ENCODE measurements at places on chromosomes 3 and 15.

GRCh38 chr15:29682361-29682760 is 139.9 kb downstream of the TJP1 start:
- DNase-seq, result no peak

DNA sequence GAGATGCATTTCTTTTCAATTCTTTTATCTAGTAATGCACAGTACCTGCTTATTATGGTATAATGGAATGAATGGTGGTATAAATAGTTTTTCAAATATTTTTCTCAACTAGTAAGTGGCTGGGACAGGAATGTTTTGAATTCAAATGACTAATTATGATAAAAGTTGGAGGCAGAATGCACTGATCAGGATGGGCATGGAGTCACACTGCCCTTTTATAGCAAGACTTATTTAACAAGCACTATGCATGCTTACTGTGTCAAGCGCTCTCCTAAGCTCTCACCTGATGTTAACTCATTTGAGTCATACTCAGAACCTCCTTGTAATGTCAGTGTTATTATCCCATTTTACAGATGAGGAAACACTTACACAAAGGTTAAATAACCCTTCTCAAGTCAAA is 221.8 kb downstream of the FEZF2 start:
- DNase-seq, result no peak

GRCh38 chr3:67048715-67049074 is 50.6 kb downstream of the KBTBD8 start:
- DNase-seq, result no peak

DNA sequence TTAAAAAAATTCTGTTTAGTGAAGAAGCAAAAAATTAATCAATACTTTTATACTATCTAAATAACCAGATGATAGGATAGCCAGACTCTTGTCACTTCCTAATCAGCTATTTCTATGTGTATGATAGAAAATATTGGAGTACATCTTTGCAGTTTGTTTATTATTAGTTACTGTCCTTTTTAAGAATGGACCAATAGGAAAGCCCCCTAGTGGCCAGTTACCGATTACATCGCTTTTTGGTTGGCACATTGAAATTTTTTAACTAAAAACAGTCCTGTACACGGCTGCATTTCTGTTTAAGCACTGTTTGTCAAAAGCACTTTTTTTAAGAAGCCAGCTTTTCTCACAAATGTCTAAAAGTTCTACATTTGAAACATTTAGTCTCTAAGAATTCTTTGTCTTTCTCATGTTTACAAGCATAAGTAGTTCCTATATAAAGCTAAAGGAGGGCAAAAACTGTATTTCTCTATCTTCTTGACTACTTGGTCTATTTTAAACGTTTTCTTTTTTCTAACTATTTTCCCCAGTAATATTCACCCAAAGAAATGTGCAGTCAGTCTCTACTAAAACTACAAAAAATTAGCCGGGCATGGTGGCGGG is 253.2 kb upstream of the LRTM1 start:
- DNase-seq, result peak; percentile 6

GRCh38 chr3:123799544-123800361 is 84.4 kb downstream of the MYLK start:
- no peak for DNase-seq

- DNase-seq, result no peak
These were observed 96.9 kb downstream of the LINGO1 start for GRCh38 chr15:77535845-77536244.

DNA sequence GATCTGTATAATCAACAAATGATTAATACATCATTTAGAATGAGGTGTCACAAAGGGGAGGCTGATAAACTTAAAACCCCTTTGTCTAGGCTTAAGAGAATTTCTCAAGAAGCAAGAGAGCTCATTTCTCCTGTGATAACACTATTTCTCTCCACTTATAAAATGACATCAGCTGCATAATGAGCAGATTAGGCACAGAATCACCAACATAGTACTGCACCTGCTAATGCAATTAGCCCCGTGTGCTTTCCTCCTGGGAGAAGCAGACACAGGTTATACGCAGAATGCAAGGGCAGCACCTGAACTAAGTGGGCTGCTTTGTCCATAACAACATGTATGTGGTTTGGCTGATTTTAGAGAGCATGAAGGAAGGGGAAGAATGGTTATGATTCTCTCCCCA is 515.3 kb upstream of the CFAP20DC start:
- no peak for DNase-seq

DNA sequence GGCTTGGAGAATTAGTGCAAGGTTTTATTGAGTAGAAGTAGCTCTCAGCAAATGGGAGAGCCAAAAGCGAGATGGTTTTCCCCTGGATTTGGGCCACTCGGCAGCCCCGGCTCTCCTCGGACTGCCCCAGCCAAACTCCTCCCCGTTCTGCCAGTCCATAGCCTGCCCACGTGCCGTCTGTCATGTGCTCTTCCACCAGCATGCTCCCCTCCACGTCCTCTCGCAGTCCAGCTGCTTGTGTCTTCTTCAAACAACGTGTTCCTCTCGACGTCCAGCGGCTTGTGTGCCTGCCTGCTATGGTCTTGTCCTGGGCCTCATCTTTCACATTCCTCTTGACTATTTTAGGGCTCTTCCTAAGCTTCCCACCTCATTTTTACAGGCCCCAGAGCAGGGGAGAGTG is 16.7 kb upstream of the SECISBP2L start:
- no peak for DNase-seq

DNA sequence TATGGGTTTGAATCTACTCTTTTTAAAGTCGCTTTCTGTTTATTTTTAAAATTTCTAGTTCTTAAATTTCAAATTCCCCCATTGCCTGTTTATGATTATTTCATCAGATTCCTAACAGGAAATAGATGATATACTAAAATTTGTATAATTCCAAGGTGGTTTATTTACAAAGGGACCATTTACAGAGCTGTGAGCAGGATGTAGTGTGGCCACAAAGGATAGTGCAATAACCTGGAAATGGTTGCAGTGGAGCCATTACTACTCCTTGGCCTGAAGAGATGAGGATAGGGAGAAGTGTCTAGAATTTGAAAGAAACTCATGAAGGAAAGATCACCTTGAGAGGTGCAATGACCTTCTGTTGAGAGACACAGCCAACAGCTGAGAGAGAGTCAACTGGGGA is 58.5 kb upstream of the AP4E1 start:
- DNase-seq, result no peak

DNA sequence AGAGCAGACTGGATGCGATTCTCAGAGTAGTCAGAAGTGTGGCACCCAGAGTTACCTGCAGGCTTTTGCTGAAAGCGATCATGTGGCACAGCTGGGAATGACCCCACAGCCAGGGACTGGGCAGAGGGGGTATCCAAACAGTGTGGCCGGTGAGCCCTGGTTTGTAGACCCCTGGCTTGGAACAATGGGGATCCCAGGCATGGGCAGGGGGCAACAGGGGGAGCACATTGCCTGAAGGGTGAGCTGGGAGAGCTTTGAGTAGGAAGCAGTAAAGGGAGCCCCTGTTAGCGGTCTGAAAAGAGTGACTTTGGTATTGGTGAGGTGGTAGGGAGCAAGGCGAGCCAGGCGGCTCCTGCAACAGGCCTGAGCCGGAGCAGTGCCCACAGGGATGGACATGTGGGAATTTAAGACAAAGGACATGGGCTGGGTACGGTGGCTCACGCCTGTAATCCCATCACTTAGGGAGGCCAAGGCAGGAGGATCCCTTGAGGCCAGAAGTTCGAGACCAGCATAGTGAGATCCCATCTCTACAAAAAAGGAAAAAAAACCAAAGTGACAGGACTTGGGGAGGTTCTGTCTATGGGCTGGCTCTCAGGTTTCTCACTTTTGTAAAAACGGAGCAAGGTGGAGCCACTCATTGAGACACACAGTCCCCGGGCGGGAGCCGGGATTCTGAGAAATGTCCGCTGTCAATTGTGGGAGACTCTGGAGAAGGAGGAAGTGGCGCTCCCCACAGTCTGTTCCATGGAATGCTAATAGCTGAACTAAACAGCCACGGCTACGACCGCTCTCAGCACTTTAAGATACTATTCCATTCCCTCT is 223.8 kb upstream of the LYSMD4 start:
- no peak for DNase-seq

DNA sequence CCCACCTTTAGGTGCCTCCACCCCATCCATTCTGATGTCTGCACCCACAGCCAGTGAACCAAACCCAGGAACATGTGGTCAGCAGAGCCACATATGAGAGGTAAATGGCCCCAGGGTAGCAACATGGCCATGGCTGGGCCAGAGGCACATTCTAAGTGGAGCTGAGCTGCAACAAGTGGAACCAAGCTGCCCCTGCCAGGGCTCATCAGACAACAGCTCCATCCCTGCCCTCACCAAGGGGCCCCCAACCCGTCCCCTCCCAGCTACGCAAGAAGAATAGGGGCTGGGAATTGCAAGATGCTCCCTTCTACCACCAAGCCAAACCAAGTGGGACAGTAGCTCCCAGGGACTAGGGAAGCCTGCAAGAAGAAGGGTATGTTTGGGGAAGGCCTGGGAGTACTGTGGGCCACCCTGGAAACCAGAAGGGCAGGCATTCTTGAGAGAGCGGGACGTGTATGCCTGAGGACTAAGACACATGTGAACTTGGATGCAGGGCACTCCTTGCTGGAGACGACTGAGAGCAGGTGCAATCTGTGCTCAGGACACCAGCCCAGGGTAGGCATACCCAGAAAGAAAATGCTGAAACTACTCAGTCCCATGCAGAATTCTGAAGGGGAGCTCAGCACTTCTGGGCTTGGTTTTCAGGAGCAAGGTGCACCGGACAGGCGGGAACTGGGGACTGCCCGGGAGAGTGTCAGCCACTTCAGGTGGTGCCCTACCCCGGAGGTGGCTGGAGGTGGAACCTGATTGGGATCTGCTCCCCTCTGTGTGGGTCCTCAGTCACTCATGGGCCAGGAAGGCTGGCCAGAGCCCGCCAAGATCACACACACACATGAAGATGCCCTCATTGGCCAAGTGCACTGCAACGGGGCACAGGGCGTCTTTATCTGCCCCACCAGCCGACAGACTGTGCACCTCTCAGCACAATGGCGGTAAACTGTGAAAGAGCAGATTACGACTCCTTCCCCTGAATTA is 9.5 kb downstream of the MYL3 start:
- no peak for DNase-seq

GRCh38 chr3:187186801-187187421 is 10.4 kb upstream of the RTP1 start:
- no peak for DNase-seq

GRCh38 chr3:65827076-65827475 is 211.6 kb downstream of the MAGI1 start:
- DNase-seq, result no peak

- DNase-seq, result no peak
These were observed 20.6 kb downstream of the SNTN start for GRCh38 chr3:63673111-63673510.

DNA sequence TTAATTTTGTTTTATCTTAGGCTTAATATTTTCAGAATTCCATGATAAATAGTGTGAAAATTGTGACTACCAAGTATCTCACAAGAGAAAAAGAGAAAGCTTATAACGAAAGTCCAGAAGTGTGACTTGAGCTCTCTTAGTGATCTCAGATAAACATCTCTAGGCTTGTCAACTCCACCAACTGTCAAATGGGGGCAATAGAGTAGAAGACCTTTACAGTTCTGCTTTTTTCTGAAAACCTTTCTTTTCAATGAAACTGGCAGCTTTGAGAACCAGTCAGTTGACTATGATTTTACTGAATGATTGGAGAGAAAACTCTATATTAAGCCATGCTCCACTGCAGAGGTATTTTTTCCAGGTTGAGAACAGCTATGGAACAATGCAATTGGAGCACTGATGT is 119.2 kb upstream of the TP63 start:
- no peak for DNase-seq

DNA sequence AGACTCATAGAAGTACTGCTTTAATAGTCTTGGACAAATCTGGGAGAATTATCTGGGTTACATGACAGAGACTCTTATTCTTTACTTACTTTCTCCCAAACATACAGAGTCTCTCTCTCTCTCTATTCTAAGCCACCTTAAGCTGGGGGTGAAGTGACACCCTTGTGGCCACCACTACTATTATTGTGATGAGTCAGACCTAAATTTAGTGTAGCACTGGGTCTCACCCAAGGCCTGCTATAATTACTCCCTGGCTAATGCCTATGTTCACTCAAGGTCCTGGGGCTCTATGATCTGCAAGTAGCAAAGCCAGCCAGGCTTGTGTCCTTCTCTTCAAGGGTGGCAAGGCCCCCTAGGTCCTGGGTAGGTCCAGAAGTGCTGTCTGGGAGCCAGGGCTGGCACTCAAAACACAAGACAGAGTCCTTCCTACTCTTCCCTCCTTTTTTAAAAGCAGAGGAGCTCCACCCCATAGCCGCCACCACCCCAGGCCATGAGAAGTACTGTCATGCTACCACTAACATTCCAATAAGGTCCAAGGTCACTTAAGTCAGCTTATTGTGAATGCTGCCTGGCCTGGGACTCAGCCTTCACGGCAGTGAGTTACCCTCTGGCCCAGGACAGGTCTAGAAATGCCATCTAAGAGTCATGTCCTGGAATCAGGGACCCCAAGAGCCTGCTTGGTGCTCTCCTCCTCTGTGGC is 183.6 kb downstream of the POLQ start:
- no peak for DNase-seq

DNA sequence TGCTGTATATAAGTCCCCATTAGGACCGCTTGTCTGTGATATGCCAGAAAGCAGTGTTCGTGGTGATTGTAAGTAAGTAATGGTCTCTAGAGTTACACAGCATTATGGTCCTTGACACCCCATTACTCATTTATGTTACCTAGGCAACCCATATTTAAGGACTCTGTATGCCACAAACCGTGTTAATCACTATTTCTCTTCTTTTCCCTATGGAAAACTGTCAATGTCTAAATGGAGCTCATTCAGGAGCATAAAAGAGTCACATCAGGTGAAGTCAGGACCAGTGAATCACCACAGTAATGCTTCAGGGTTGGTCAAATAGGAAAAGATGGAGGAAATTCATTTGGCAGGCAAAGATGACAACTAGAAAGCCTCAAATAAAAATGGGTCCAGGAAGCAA is 146.6 kb upstream of the PEX5L start:
- DNase-seq, result no peak

DNA sequence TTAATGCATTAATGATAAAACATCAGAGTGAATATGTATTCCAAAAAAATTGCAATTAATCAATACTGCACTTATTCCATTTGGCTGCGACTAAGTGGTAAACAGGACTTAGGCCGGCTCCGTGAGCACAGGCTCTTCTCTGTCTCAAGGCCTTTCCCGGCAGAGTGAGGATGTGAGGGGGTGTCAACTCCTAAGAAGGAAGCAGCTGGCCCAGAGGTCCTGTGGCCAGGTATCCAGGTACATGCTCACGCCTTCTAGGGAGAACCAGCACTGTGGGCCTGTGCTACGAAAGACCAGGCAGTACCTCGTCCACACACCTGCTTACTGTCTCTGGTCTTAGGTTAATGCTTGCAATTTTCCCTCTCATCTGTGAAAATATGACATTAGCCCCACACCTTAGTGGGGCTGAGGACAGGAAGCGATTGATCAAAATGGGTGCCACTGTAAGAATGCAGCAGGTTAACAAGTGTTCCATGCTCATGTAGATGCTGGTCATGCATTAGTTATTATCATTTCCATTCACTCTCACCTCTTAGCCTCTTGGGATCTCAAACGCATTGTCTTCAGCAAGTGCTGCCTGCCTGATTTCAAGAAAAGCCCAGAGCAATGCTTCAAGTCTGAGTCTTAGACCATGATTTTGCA is 175.3 kb downstream of the ABHD5 start:
- no peak for DNase-seq

Measured in hematopoietic multipotent progenitor cell treated with erythropoietin and hydrocortisone succinate and interleukin-3 and kit ligand, for 17 days (in vitro differentiated cells).